Caki2 (cell line): ENCODE measurements at places on chromosomes 6 and 20. TPM values are rescaled to one million over a fixed set of nuclear protein-coding genes. Genes with fewer than 3 reads are reported as not detected.

The MYLIP gene
- 7.6 and 10.5 TPM in 2 replicates for total RNA-seq

The C6orf141 gene
- total RNA-seq, result not detected in 2 replicates

The TOX2 gene
- not detected in 2 replicates for total RNA-seq

The NRN1 gene
- not detected in 2 replicates for total RNA-seq

The CUL7 gene
- total RNA-seq, result 39.2 TPM in 2 replicates

DNA sequence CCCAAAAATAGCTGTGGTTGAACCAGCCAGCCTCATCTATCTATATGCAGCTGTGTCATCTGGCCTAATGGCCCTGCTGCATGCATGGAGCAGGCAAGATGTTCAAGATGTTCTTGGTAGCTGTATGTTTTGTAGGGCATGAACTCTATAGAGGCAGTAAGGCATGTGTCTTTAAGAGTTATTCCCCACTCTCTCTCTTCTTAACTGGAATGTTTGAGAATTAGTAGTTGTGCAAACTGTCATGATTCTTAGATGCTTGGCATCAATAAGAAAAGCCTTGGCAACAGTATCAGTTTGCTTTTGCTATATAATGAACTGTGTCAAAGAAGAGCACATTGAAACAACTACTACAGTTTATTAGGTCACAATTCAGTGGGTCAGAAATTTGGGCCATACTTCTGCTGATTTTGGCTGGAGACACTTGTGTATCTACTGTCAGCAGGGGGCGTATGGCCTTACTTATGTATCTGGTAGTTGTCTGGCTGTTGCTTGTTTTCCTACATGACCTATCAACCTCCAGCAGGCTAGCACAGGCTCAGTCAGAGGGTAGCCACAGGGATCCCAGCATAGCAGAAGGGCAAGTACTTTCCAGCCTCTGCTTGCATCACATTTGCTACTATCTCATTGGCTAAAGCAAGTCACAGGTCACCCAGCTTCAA, 56.1 kb upstream of the LAMP5 start:
- no peak for DNase-seq

GRCh38 chr6:100470422-100471120, 5.8 kb upstream of the SIM1 start:
- DNase-seq, result no peak

GRCh38 chr6:163325390-163325784, 89.1 kb upstream of the QKI start:
- no peak for DNase-seq

- DNase-seq, result no peak
These were observed 47.2 kb downstream of the KCNS1 start for GRCh38 chr20:45053430-45054351.

DNA sequence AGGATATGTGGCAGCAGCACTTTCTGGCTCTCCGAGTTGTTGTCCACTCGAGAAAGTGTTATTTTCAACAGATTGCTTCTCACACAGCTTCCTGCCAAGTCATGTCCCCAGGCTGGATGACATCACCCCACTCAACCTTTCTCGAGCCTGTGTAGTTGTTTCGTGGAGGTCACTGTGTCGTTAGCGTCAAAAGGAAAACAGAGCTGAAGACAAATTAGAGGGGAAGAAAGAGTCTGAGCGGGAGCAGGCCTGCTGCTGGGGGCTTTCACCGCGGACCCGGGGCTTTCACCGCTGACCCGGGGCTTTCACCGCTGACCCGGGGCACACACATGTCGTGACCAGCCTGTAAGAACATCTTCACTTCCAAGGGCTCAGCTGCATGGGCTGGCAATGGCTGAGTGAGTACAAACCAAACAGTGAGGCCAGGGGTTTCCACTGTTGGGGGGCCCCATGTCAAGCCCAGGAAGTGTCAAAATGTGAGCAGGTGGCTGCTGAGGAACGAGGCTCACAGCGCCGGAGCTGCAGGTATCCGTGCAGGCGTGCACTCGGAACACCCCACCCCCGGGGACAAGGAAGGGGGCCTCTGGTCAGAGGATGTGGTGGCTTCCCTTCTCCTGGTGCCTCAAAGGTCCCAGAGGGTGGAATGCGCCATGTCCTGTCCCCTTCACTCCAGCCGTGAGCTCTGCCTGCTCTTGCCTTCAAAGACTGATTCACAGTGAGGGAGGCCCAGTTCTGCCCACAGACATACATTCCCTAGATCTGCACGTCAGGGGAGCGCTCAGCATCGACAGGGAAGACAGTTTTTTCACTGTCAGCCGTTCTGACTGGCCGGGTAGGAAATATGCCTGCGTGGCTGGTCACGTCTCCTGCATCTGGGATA, 365.9 kb downstream of the TAF4 start:
- no peak for DNase-seq

- no peak for DNase-seq
These were observed 39.5 kb downstream of the FBXO5 start for GRCh38 chr6:152943260-152943897.

DNA sequence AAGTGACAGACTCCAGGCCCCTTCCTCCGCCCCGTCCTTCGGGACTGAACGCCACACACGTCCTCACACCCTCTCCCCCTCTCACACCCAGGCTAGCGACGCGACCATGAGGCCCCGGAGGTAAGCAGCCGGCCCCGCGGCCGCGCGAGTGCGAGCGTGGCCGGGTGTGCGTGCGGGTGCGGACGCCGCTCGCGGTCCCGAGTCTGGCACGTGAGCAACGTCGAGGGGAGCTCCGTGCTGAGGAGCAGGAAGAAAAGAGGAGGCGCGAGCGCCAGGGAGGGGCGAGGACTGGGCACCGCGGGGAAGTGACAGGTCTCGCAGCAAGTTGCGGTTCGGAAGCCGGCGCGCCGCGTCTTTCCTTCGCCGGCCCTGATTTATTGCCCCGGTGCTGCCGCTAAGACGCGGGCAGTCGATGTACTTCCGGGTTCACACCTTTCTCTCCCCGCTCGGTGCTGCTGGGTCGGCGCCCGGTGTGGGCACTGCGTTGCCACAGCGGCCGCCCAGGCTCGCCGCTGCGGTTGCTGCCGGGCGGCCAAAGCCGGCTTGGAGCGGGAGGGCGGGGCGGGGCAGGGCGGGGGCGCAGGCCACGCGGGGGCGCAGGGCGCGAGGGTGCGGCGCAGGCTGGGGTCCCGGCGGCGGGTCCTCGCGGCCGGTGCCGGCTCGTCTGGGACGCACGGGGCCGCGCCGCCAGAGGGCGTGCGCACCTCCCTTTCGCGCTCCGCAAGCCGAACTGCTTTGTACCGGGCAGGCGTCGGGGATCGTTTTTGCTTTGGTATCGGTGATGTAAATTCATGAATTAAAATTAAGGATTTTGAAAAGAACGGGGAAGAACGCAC, 15.8 kb upstream of the LIN28B start:
- no peak for DNase-seq

- DNase-seq, result no peak
These were observed 25.8 kb downstream of the MKKS start for GRCh38 chr20:10408108-10408813.

GRCh38 chr20:59871096-59871495, 62.3 kb downstream of the SYCP2 start:
- DNase-seq, result no peak

DNA sequence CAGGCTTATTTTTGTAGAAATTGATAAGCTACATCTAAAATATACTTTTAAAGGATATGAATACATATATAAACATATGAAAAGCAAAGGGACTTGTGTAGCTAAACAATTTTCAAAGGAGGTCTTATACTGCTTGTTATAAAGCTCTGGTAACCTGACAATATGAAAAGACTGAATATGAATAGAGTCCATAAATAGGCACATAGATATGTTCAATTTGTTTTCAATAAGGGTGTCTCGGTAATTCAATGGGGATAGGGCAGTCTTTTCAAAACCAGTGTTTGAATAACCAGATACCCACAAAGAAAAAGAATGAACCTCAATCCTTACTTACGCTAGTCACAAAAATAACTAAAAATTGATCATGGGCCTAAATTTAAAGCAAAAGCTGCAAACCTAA, 9.3 kb upstream of the MAP3K5 start:
- no peak for DNase-seq

DNA sequence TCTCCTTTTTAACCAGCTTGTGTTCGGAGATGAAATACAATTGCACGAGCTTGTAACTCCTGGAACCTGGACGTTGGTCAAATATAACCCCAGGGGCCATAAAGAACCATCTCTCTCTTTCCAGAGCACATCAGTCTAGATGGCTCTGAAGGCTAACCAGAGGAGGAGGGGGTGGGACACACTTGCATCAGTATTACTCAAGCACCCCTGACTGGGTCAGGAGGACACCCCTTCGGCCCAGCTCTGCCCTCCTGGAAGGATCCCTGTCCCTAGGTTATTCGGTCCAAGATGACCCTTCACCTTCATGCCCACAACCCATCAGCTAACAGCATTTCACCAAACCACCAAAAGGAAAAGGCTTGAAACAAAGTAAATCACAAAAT, 67.1 kb downstream of the FYN start:
- DNase-seq, result no peak

- DNase-seq, result no peak
These were observed 329.6 kb downstream of the GJA1 start for GRCh38 chr6:121765060-121765459.

DNA sequence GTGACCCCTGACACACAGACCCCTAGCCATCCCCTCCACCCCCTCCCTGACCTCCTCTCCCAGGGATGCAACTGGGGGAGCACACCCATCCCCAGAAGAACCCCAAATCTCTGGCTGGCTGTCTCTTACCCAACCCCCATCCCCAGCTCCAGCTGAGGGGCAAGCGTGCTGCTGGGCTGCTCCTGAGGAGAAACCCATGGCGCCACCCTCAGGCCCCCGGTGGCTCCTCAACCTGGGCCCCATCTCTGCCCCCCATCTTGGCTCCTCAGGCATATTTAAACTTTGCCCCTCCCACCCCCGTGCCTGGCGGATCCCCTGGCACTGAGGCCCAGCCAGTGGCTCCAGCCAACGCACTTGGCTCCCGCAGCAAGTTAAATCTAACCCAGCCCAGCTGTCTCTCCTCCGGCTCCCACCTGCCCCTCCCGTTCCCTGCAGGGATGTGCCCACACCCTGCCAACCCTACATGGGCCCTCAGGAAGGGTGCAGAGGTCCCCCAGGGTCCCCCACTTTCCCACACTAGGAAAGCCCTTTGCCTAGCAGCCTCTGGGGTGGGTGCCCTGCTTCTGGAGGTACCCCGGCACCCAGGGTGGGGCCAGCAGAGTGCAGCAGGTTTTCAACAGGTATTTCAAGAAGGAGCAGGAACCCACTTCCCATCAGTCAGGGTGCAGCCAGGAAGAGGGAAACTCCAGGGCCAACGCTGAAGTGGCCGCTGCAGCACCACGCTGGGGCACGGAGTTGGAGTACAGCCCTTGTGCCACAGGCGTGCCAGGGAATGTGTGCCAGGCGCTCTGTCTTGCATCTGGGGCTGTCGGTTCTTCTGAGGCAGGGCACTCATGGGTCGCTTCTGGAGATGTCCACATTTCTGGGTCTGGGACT, 5.3 kb upstream of the OSBPL2 start:
- no peak for DNase-seq

DNA sequence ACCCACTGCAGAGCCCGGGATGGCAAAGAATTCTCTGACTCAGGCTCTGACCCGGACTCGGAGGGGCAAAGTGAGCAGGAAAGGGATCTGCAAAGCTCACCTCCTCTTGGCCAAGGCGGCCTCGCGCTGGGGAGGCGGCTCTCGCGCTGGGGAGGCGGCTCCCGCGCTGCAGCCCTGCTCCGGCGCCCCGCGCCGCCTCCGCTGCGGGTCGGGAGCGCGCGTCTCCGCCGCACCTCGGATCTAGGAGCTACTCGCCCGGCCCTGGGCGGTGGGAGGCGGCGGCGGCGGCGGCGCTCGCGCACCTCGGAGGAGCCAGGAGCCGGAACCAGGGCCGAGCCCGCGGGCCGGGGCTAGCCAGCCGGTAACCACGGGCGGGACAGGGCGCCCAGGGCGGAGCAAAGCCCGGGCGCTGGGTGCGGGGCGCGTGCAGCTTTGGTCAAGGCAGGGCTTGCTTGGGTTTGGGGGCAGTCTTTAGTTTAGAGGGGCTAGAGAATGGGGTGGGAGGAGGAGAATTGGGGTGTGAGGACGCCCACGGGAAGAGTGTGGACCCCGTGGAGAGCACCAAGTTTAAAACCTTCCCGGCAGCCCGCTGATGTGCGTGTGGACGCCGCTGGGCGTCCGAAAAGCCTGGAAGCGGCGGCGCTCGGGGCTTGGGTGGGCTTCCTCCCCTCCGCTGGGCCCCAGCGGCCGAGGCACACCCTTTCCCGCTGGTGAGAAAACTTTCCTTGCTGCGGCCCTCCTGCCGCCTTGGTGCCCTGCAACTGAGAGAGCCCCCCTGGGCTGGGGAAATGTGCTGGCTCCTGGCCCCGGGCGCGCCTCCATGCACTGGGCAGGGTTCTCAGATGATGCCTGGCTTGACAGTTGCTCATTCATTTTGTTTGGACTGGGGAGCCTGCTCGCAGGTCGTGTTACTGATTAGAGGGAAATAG, at the start of gene MRAP2:
Gene MRAP2 (plus strand): TSS at position 250 of the 929 bp plus-strand sequence. CDS start 21,547 bp downstream, outside the sequence.
- DNase-seq, result no peak

GRCh38 chr6:31614684-31615578, at the start of gene AIF1:
TSS of gene AIF1 (plus strand) at chr6:31615234. CDS start at chr6:31615330, 96 bp downstream.
- no peak for DNase-seq

- DNase-seq, result no peak
These were observed 645.8 kb upstream of the ARID1B start for GRCh38 chr6:156131221-156131903.

GRCh38 chr6:13355043-13355945, 27.0 kb upstream of the TBC1D7 start:
- DNase-seq, result peak; percentile 71

DNA sequence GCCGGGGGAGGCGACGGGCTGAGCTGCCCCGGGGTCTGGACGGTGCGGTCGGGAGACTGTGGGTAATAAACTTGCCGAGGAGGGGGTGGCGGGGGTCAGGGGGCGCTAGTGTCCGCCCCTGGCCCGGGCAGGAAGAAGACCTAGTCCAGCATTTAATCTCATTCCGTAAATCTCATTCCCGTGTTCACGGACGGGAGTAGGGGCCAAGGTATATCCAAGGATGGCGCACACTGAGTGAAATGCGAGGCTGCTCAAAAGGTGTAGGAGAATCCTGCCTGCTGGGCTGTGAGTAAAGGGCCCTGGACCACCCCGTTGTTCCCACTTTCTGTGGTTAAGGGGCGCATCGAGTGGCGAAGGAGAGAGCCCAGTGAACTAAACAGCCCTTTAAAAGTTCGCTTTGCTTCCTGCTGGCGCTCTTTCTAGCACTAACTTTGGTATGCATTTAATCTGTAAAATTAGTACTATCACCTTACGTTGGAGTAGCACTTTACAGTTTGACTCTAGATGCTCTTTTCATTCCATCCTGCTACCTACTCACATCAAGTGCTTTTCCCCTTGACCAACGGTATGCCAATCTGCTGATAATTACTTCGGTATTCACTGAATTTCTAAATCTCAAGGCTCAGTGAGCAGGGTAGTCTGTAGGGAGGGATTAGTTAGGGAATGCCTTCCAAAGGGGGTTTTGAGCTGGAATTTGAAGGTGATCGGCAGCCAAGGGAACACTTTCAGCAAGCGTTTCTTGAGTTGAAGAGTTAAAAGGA, 730 bp downstream of the PARD6B start:
- DNase-seq, result no peak

DNA sequence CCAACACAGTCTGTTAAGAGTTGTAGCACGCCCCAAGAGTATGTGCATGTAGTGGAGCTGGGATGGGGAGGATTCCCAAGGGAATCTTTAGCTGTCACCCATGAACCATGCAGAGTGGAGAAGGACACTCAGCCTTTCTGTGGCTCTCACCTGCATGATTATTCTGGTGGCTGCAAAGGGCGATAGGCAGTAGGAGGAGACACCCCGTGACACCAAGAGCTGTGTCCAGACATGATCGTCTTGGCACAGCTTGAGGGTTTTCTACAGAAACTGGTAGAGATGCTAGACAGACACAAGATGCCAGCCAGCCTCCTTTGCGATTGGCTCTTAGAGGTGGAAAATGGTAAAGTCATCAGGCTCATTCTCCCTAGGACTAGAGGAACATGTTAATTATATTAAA, 3.1 kb upstream of the CSE1L start:
- DNase-seq, result no peak
